ENCODE measurements at places on chromosomes 16 and 17.

DNA sequence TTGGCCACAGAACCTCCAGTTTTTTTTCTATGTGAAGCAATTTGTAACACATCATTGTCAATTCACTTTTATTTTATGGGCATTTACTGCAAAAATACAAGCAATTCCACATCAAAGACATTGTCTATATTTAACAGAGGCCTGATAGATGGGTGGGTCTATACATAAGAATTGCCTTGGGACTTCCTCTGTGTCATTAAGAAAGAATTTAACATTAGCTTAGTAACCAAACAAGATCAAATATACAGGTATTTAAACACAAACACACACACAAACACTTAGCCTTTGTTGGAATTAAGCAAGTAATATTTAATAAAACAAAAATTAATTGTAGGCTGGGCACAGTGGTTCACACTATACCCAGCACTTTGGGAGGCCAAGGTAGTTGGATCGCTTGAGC is 4.3 kb upstream of the PITPNC1 start:
- no peak for DNase-seq

DNA sequence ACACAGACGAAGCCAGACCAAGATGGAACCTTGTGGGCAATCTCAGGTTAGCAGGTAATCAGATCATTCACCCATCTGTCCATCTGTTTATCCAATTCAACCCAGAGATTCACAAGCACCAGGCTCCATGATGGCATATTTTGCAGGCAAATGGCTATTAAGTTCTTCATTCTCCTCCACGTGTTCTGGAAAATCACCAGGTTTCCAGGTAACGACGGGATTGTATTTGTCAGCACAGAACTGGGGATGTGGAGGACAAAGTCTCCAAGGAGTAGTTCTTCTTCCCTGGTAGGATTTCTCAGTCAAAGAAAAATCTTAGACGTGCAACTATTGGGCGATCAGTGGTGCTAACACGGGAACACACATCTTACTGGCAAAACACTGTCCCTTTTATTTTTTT is 368.8 kb downstream of the SLC39A11 start:
- no peak for DNase-seq

DNA sequence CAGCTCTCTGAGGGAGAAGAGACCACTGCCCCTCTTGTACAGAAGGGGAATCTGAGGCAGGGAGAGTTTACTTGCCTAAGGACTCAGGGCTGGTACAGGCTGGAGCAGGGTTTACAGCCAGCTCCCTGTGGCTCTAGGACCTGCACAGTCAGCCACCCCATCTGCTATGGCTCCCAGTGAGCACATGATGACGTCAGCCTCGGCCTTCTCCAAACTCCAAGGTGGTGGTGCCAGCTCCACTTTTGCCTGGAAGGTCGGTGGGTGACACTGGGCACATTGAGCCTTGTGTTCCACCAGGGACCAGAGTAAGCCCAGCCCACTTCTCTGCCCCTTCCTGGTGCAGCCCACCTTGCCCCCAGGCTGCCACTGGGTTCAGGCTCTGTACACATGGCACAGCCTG is 202.2 kb downstream of the ENGASE start:
- DNase-seq: no peak

- peak; percentile 36 for DNase-seq
These were observed at the start of gene GNAO1 for GRCh38 chr16:56191156-56191815. GNAO1 (plus strand) TSS chr16:56191489; CDS start chr16:56192236, 747 bp downstream.

DNA sequence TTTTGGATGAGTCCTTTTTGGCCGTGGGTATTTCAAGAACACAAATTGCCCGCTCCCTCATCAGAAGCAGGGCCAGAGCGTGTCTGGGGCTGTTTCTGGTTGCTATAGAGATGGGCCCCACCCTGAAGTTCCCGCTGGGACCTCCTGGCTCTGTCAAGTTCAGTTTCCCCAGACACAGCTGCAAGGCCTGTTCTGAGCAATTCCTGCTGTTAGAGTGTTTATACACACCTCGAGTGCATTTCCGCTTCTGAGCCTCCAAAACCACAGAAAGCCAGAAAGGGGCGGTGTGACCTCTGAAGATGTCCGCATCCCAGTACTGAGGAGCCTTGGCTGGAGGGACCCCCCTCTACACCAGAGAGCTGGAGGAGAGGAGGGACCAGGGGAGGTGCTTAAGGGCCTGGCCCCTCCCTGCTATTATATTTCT is 9.3 kb upstream of the WBP2 start:
- DNase-seq: peak; percentile 70

GRCh38 chr16:54176376-54176901 is 110.1 kb downstream of the IRX3 start:
- DNase-seq: no peak
